ENCODE measurements at places on chromosomes 6 and 20. TPM values are rescaled to one million over a fixed set of nuclear protein-coding genes. Genes with fewer than 3 reads are reported as not detected.

GRCh38 chr6:4805553-4806336 is 29.5 kb downstream of the CDYL start:
- no peaks in the 10 kb centered on the region for H3K27me3 ChIP-seq
- peaks cover 18% of the 10 kb centered on the region for H3K4me1 ChIP-seq
- DNase-seq, result peak; percentile 68
- H3K36me3 ChIP-seq, result no peaks in the 10 kb centered on the region

- H3K4me1 ChIP-seq, result no peaks in the 10 kb centered on the region
- H3K36me3 ChIP-seq, result no peaks in the 10 kb centered on the region
Observed at GRCh38 chr20:46640536-46641311, 10.5 kb downstream of the SLC13A3 start.

- H3K36me3 ChIP-seq, result no peaks in the 10 kb centered on the region
- H3K27me3 ChIP-seq, result no peaks in the 10 kb centered on the region
- no peak overlapping the region for H3K27ac ChIP-seq
- H3K4me3 ChIP-seq, result no peak overlapping the region
Observed at GRCh38 chr6:156545931-156546330, 231.2 kb upstream of the ARID1B start.

DNA sequence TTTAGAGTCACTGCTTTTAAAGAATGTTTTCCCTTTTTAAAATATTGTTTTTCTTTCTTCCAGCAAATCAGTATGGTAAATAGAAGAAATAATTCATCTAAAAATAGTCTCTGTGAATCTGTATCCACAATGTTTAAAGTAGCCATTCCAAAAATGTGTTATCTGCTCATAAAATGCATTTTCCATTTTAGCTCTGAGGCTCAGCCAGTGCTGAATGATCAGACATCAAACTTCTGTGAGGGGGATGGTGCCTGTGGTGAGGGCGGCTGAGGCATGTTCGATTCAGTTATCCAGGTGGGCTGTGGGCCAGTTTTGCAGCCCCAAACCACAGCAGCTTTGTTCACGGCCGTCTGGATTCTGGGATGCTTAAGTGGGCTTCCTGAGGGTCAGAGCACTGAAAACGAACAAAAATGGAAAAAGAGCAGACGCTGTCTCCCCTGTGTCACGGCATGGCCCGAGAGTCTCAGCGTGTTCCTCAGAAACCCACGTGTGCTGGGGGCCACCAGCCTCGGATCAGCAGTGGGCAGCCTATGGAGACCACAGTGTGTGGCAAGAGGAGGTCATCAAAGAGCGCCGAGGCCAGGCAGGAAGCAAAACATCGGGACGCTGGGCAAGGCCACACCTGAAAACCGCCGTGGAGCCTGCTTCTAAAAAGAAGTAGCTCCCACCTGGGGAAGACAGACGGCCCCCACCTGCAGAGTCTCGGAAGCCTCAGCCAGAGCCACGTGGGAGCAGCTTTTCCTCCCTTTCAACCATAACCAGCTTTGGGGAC is 134.9 kb upstream of the THBS2 start:
- no peak overlapping the region for H3K27ac ChIP-seq
- DNase-seq, result no peak
- H3K4me3 ChIP-seq, result no peak overlapping the region
- no peaks in the 10 kb centered on the region for H3K27me3 ChIP-seq

GRCh38 chr6:132390451-132390850 is 10.8 kb downstream of the MOXD1 start:
- peak overlapping the region; percentile 90 for H3K27ac ChIP-seq
- H3K27me3 ChIP-seq, result no peaks in the 10 kb centered on the region
- H3K4me3 ChIP-seq, result no peak overlapping the region
- peaks cover 3% of the 10 kb centered on the region for H3K36me3 ChIP-seq
- no peak for DNase-seq
- no peaks in the 10 kb centered on the region for H3K4me1 ChIP-seq

The CFB gene
- 42.1 TPM for polyA plus RNA-seq

The KHDRBS2 gene
- not detected for polyA plus RNA-seq

The SIRPG gene
- polyA plus RNA-seq, result not detected

The LCA5 gene
- polyA plus RNA-seq, result 0.86 TPM

The HCRTR2 gene
- not detected for polyA plus RNA-seq

The C4B gene
- polyA plus RNA-seq, result 10.9 TPM

The HSPA1A gene
- polyA plus RNA-seq, result 119 TPM

The CST3 gene
- 328 TPM for polyA plus RNA-seq

All from SK-N-SH (cell line).